Calu3 (cell line): ENCODE measurements at places on chromosomes 3 and 15. TPM values are rescaled to one million over a fixed set of nuclear protein-coding genes. Genes with fewer than 3 reads are reported as not detected.
A peak's percentile ranks its signal among the peaks of the same experiment; 100 is the strongest.

- no peaks in the 10 kb centered on the region for H3K4me1 ChIP-seq
- no peak for DNase-seq
- no peak overlapping the region for H3K4me3 ChIP-seq
- no peak overlapping the region for H3K27ac ChIP-seq
These were observed 19.2 kb downstream of the GRIP2 start for GRCh38 chr3:14520967-14521366.

DNA sequence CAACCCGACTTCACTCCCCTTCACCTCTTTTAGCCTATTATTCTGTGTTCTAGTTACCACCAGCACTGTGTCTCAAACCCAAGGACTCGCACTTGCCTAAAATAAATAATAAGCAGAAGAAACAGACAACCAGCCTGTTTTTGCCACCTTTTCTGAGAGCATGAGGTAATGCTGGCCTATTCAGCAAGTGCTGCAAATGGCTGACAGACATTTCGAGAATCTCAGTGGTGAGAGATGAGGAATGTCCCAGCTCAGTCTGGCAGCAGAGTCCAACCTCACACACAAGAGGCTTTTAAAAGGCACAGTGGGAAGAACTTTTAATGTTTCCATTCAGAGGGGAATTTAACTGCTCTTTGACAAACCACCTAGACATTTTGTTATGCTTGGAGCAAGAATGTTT is 143.3 kb upstream of the GMNC start:
- no peak overlapping the region for H3K27ac ChIP-seq
- H3K4me1 ChIP-seq, result no peaks in the 10 kb centered on the region

- H3K4me1 ChIP-seq, result no peaks in the 10 kb centered on the region
- DNase-seq, result no peak
- no peak overlapping the region for H3K27ac ChIP-seq
- no peaks in the 10 kb centered on the region for H3K36me3 ChIP-seq
- H3K4me3 ChIP-seq, result no peak overlapping the region
- no peaks in the 10 kb centered on the region for H3K27me3 ChIP-seq
These were observed 482.7 kb upstream of the MCTP2 start for GRCh38 chr15:93748710-93749109.

DNA sequence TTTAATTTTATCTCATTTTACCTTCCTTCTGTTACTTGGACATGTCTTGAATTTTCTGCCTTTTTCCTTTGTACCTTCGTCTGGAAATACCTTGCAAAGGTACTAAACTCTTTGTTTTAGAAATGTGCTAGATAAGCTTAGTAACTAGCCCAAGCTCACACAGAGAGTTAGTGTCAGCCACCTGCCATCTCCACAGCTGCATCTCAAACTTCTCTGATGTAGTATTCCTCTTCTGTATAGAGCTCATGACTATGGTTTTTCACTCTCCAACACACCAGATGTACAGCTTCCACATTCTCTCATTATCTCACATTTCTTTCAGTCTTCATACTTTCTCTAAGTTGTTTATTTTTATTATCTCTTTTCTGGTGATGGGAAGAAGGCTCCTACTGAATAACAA is 516.6 kb upstream of the ROBO2 start:
- H3K4me3 ChIP-seq, result no peak overlapping the region
- no peaks in the 10 kb centered on the region for H3K27me3 ChIP-seq
- H3K27ac ChIP-seq, result no peak overlapping the region

DNA sequence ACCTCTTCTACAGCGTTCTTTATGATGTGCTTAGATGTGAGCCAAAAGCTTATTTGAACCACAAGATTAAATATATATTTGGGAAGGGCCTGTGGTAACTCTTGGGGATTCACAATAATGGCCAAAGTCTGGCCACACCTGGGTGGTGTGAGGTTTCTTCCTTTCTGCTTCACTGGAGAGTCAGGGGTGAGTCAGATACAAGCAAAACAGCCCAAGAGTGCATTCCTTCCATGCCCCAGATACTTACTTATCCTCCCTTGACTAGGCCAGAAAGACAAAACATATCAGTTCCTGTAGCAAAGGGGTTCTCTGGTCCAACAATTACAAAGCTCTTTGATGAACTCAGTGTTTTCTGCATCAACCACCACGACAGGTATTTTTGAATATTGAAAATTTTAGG is 941 bp downstream of the ZBED2 start:
- DNase-seq, result peak; percentile 37
- no peaks in the 10 kb centered on the region for H3K27me3 ChIP-seq
- H3K4me1 ChIP-seq, result peaks cover 58% of the 10 kb centered on the region
- H3K27ac ChIP-seq, result peak overlapping the region; percentile 11
- H3K36me3 ChIP-seq, result peaks cover 6% of the 10 kb centered on the region
- H3K4me3 ChIP-seq, result no peak overlapping the region

- H3K36me3 ChIP-seq, result peaks cover 33% of the 10 kb centered on the region
- no peak overlapping the region for H3K4me3 ChIP-seq
- no peak for DNase-seq
- no peaks in the 10 kb centered on the region for H3K27me3 ChIP-seq
- no peak overlapping the region for H3K27ac ChIP-seq
These were observed 105.9 kb downstream of the IL1RAP start for GRCh38 chr3:190619761-190620160.

DNA sequence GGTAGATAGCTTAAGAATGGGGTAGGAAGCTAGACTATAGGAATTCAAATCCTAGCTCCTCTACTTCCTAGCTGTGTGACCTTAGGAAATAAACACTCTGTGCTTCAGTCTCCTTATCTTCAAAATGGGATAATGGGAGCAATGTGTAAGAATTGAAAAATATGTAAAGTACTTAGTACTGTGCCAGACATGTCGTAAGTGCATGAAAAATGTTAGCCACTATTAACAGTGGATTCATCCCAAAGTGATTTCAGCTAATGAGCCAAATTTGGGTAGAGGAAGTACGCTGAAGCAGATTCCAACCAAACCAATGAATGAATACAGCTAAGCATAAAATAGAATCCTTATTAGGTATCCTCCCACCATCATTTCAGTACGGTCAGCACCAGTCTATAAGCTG is 192.1 kb downstream of the RORA start:
- H3K27ac ChIP-seq, result no peak overlapping the region
- no peak for DNase-seq
- H3K4me1 ChIP-seq, result no peaks in the 10 kb centered on the region
- H3K27me3 ChIP-seq, result peaks cover 50% of the 10 kb centered on the region
- H3K4me3 ChIP-seq, result no peak overlapping the region

DNA sequence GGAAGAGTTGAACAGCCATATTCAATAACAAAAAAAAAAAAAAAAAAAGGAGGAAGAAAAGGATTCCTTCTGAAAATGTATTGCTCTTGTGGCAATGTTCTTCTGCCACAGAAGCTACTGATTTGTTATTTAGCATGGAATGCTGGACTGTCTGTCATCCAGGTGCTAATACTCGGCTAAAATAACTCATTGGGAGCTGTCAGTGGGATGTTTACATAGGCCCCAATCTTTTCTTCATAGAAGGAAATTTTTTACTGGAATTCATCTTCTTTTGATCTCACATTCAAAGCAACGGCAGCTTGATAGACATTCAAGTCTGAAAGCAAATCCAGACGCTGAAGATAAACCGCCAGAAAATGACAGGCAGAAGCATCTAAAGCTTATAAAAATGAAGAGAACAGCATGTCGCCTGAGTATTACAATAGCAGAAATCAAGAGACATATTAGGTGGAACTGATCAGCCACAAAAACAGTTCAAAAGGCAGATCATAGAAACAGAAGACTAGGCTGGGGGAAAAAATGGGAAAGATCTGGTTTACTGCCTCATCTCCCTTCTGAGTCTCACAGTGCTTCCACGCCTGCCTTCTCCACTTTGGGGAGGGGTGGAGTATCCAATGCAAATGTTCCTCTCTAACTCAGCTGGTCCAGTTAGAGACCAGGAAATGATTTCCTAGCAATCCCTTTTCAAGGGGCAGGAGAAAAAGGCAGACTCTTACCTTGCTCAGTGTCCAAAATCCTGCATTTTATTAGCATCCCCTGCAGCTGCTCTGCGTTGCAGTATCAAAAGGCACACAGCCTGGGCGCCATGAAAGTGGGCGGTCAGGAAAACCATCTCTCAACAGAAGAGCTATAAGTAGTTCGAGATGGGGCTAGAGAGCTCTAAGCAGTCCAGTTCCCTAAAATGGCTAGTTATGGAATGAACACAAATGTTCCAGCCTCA is 451.9 kb downstream of the FOXP1 start:
- H3K36me3 ChIP-seq, result peaks cover 28% of the 10 kb centered on the region
- no peaks in the 10 kb centered on the region for H3K27me3 ChIP-seq
- DNase-seq, result no peak
- peaks cover 59% of the 10 kb centered on the region for H3K4me1 ChIP-seq
- peak overlapping the region; percentile 89 for H3K27ac ChIP-seq
- H3K4me3 ChIP-seq, result peak overlapping the region; percentile 88

- peaks cover 24% of the 10 kb centered on the region for H3K36me3 ChIP-seq
- H3K4me1 ChIP-seq, result peaks cover 17% of the 10 kb centered on the region
- no peak overlapping the region for H3K4me3 ChIP-seq
- H3K27ac ChIP-seq, result no peak overlapping the region
- no peaks in the 10 kb centered on the region for H3K27me3 ChIP-seq
- no peak for DNase-seq
These were observed 3.5 kb upstream of the TBC1D5 start for GRCh38 chr3:17745894-17746293.

GRCh38 chr3:185215873-185216606 is 37.8 kb downstream of the EHHADH start:
- no peaks in the 10 kb centered on the region for H3K4me1 ChIP-seq
- no peak overlapping the region for H3K4me3 ChIP-seq
- H3K36me3 ChIP-seq, result no peaks in the 10 kb centered on the region
- no peak for DNase-seq

DNA sequence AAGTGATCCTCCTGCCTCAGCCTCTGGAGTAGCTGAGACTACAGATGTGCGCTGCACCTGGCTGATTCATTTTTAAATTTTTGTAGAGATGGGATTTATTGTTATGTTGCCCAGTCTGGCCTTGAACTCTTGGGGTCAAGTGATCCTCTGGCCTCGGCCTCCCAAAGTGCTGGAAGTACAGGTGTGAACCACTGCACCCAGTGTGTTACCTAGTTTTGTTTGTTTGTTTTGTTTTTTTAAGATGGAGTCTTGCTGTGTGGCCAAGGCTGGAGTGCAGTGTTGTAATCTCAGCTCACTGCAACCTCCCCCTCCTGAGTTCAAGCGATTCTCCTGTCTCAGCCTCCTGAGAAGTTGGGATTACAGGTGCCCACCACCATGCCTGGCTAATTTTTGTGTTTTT is 12.1 kb downstream of the PTPN23 start:
- no peaks in the 10 kb centered on the region for H3K27me3 ChIP-seq
- no peak overlapping the region for H3K4me3 ChIP-seq
- DNase-seq, result no peak

The GUCA1C gene
- total RNA-seq, result not detected in 2 replicates

The RHCG gene
- total RNA-seq, result 0.59 and 1.1 TPM in 2 replicates

The ANKUB1 gene
- total RNA-seq, result not detected in 2 replicates

The INSYN1 gene
- total RNA-seq, result not detected in 2 replicates

The FGD5 gene
- total RNA-seq, result not detected in 2 replicates

The C2CD4B gene
- 18.8 and 29.9 TPM in 2 replicates for total RNA-seq

The SPTSSB gene
- total RNA-seq, result 3.0 and 8.1 TPM in 2 replicates

The CLDN1 gene
- total RNA-seq, result 204 and 253 TPM in 2 replicates

The PRTG gene
- 6.6 and 12.0 TPM in 2 replicates for total RNA-seq
